ENCODE measurements at places on chromosomes 16 and 17. TPM values are rescaled to one million over a fixed set of nuclear protein-coding genes. Genes with fewer than 3 reads are reported as not detected.

DNA sequence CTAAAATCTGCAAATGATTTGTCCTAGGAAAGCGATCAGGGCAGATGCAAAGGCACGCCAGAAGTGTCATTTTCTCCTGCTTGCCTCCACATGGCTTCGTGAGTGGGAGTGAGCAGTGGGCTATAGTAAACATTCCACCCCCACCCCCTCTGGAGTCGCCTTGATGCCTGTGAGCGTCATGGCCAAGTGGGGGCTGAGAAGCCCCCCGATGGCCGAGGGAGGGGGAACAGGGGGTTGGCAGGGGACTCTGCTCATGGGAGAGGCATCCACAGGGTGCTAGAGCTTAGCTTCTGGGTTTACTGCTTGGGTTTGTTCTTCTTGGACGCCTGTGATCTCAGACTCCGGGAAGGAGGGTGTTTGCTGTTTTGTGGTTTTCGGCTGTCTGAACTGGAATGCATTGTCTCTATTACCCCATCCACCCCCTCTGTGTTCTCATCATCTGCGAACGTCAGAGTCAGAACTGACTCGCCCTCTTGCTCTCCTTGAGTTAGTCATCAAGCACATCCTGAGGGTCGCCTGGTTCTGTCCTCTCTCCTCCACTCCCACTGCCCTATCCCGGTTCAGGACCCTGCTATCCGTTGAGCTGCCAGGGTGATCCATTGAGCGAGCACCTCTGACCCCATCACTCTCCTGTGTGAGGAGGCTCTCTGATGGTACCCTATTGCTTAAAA is 15.4 kb downstream of the TNS4 start:
- DNase-seq, result no peak

- DNase-seq, result no peak
Measured at GRCh38 chr17:31743797-31744196, 115.2 kb downstream of the COPRS start.

DNA sequence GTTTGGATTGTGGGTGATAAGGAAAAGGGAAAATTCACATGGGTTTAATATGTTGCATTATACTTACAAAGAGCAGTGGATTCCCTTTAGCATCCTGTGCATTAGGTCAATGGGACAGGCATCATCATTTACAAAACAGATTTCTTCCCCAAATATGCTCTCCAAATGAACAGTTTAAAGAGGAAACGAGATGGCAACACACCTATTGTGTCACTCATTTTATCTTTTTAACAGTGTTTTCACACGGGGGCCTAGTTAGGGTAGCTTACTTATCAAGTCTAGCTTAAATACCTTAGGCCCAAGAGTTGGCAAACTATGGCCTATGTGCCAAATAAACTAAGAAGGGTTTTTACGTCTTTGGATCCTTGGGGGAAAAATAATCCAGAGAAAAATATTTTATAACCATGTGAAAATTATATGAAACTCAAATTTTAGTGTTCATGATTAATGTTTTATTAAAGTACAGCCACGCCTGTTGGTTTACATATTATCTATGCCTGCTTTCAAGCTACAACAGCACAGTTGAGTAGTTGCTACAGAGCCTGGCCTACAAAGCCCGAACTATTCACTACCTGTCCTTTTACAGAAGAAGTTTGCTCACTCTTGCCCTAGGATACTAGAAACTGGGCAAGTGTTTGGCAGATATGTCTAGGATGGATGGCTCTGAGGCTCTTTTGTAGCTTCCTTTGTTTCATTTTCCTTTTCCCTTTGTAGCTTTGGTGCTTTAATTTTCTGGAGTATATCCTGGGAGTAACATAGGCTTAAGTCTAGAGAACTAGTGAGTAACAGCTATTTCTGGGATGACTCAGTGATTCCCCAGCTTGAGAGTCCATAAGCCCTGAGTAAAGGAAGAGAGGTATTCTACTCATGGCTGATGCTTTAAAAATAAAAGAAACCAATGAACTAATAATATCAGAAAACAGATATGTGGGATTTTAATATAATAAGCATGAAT is 12.4 kb downstream of the NUP93 start:
- DNase-seq, result no peak

DNA sequence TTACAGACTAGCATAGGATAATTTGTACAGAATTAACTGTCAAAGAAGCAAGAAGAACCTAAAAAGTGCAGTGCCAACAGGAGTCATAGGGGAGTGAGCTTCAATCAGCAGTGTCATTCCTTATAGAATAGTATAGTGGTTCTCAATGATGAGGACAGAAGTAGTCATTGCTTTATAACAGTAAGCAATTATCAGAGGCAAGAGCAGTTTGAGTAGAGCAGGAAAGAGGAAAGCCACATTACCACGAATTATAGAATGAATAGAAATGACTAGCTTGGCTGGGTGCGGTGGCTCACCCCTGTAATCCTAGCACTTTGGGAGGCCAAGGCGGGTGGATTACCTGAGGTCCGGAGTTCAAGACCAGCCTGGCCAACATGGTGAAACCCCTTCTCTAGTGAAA is 209.7 kb upstream of the TBX2 start:
- no peak for DNase-seq

DNA sequence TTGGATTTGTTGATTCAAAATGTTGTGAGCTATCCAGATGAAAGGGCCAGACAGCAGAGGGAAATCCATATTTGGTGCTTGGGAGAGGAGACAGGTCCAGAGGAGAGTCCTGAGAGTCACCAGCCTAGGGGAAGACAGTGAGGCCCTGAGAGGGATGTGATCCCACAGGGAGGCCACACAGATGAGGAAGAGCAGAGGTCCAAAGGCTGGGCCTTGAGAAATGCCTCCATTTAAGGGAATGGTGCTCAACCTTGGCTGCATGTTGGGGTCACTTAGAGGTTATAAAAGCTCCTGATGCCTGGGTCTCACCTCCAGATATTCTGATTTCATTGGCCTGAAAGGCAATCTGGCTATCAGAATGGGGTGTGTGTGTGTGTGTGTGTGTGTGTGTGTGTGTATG is 194.9 kb downstream of the UTP18 start:
- DNase-seq, result no peak

DNA sequence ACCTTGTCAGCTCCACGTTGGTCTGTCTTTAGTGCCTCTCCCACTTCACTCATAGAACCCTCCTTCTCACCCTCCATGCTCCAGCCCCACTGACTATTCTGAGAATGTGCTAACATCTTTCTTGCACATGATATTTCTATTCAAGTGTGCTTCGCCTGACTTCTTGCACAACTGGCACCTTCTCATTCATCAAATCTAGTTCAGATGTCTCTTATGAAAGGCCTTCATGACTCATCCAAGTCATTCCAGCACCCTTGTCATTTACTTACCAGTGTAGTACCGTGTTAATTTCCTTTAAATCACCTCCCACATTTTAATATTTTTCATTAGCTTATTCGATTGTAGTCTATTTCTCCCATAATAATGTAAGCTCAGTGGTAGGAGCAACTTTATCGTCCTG is 197.8 kb upstream of the PIRT start:
- DNase-seq, result no peak

DNA sequence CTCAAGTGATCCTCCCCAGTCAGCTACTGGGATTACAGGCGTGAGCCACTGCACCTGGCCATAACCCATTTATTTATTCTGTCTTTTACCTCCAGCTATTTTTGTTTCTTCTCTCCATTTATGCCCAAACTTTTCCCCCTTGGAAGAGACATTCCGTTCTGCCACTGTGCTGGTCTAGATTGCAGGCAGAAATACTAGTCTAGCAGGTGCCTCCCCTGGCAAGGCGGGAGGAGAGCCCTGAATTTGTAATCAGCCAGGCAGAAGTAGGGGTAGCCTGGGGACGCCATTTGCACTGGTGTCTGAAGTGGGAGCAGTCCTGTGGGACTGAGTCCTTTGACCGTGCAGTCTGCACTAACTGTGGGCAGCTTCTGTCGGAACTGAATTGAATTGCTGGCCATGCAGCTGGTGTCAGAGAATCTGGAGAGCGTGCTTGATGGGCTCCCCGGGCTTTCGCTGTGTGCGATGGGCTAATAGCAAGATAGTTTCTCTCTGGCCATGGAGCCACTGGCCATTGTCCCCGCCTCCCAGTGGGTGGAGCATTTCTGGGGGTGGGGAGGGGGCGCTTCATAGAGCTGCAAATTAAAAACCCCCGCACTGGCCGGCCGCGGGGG is 31.5 kb upstream of the LITAF start:
- no peak for DNase-seq

GRCh38 chr17:29905879-29906167 is 24.2 kb downstream of the SSH2 start:
- DNase-seq, result no peak

- no peak for DNase-seq
Measured at GRCh38 chr16:66030036-66030435, 336.5 kb upstream of the CDH5 start.

- no peak for DNase-seq
Measured at GRCh38 chr17:27244491-27245223, 49.3 kb upstream of the WSB1 start.

DNA sequence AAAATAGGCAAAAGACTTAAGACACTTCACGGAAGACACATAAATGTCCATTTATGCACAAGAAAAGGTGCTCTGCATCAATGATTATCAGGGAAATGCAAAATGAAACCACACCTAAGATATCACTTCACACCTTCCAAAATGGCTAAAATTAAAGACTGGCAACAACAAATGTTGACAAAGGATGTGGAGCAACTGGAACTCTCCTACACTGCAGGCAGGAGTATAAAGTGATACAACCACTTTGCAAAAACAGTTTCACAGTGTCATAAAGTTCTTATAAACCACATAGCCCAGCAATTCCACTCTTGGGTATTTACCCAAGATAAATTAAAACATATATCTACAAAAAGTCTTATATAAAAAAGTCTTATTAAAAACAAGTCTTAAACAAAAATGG is 7.8 kb downstream of the BBS2 start:
- DNase-seq, result no peak

TBC1D3H gene
- total RNA-seq, result not detected

EZH1 gene
- total RNA-seq, result 107 TPM

CDH1 gene
- total RNA-seq, result 3.6 TPM

TBC1D3B gene
- 13.8 TPM for total RNA-seq

RMI2 gene
- 4.1 TPM for total RNA-seq

PNMT gene
- 6.4 TPM for total RNA-seq

RHBDL1 gene
- 24.8 TPM for total RNA-seq

MYH2 gene
- total RNA-seq, result not detected

CCL1 gene
- total RNA-seq, result not detected

ASIC2 gene
- total RNA-seq, result 21.6 TPM

TOM1L1 gene
- 35.7 TPM for total RNA-seq

HOXB1 gene
- not detected for total RNA-seq

ABCC12 gene
- total RNA-seq, result 3.7 TPM

KRT16 gene
- not detected for total RNA-seq

MPP2 gene
- total RNA-seq, result 66.3 TPM

TEX14 gene
- total RNA-seq, result 0.81 TPM
